Dorsolateral prefrontal cortex (tissue), 122 donors: ENCODE measurements at places on chromosomes 16 and 17. TPM values are rescaled to one million over a fixed set of nuclear protein-coding genes. Genes with fewer than 3 reads are reported as not detected.

CDR2L gene
- total RNA-seq = 16.3 TPM

IKZF3 gene
- total RNA-seq = 1.4 TPM

MPO gene
- 1.8 TPM for total RNA-seq

TBC1D3H gene
- not detected for total RNA-seq

ASGR1 gene
- 7.6 TPM for total RNA-seq

HYDIN gene
- total RNA-seq = 19.6 TPM

CHAD gene
- total RNA-seq = 1.8 TPM

HOXB2 gene
- not detected for total RNA-seq

HID1 gene
- 111 TPM for total RNA-seq

EMP2 gene
- 20.2 TPM for total RNA-seq

NECAB2 gene
- 24.8 TPM for total RNA-seq

ACLY gene
- 71.9 TPM for total RNA-seq

CDH15 gene
- total RNA-seq = not detected

ABCA8 gene
- 37.1 TPM for total RNA-seq

ACSM2A gene
- total RNA-seq = not detected

SCGB1C2 gene
- not detected for total RNA-seq

CIBAR2 gene
- total RNA-seq = not detected

SLC16A11 gene
- 2.0 TPM for total RNA-seq

OTOP3 gene
- total RNA-seq = not detected

PDE6G gene
- 0.63 TPM for total RNA-seq

KRT17 gene
- 24.5 TPM for total RNA-seq

CD300LB gene
- not detected for total RNA-seq

CACNG5 gene
- 7.6 TPM for total RNA-seq

FGF11 gene
- 10.0 TPM for total RNA-seq

KRTAP16-1 gene
- total RNA-seq = not detected

STXBP4 gene
- total RNA-seq = 5.7 TPM

OR4D1 gene
- not detected for total RNA-seq

PLD6 gene
- 13.0 TPM for total RNA-seq

COPZ2 gene
- 9.0 TPM for total RNA-seq

ABCA9 gene
- total RNA-seq = 13.1 TPM

C17orf78 gene
- not detected for total RNA-seq

ZSCAN10 gene
- total RNA-seq = not detected

NPIPB13 gene
- 32.1 TPM for total RNA-seq

USP10 gene
- total RNA-seq = 80.0 TPM

ZG16 gene
- total RNA-seq = not detected

CNTD1 gene
- 1.5 TPM for total RNA-seq

CDYL2 gene
- 77.4 TPM for total RNA-seq

FOXN1 gene
- total RNA-seq = not detected

TM4SF5 gene
- total RNA-seq = not detected

WNT9B gene
- 2.4 TPM for total RNA-seq

FBXW10B gene
- total RNA-seq = 1.2 TPM

RNF167 gene
- 90.9 TPM for total RNA-seq

VMO1 gene
- 2.9 TPM for total RNA-seq

TNK1 gene
- total RNA-seq = 5.9 TPM

KRTAP1-5 gene
- not detected for total RNA-seq

TNP2 gene
- total RNA-seq = not detected

ZNF200 gene
- total RNA-seq = 9.1 TPM

USP43 gene
- 12.6 TPM for total RNA-seq

ZNF174 gene
- total RNA-seq = 17.0 TPM

SLC5A11 gene
- total RNA-seq = 39.4 TPM

HBA1 gene
- 135 TPM for total RNA-seq

TPSD1 gene
- total RNA-seq = 0.67 TPM

CLDN6 gene
- total RNA-seq = 0.38 TPM

MT2A gene
- 911 TPM for total RNA-seq

RDM1 gene
- 1.3 TPM for total RNA-seq

ZACN gene
- total RNA-seq = not detected

FBXW10 gene
- total RNA-seq = 0.30 TPM
